ENCODE measurements at places on chromosomes 11 and 22. TPM values are rescaled to one million over a fixed set of nuclear protein-coding genes. Genes with fewer than 3 reads are reported as not detected.

The AHNAK gene
- 844 TPM for total RNA-seq

The RAB39A gene
- 3.3 TPM for total RNA-seq

The SUSD2 gene
- 10.6 TPM for total RNA-seq

The ZNRF3 gene
- 7.3 TPM for total RNA-seq

The GNAZ gene
- 11.9 TPM for total RNA-seq

The CCDC87 gene
- 2.0 TPM for total RNA-seq

The RFPL3 gene
- total RNA-seq: not detected

The DGCR6 gene
- 2.2 TPM for total RNA-seq

The TRIM51 gene
- total RNA-seq: not detected

The CNTN5 gene
- total RNA-seq: not detected

The ZBTB16 gene
- total RNA-seq: 0.21 TPM

The ART1 gene
- not detected for total RNA-seq

The C22orf39 gene
- 20.5 TPM for total RNA-seq

The SMIM38 gene
- 0.46 TPM for total RNA-seq

The GPR83 gene
- total RNA-seq: 0.05 TPM

The GSTT2B gene
- 6.5 TPM for total RNA-seq

The OVOL1 gene
- 0.23 TPM for total RNA-seq

The OR10A2 gene
- not detected for total RNA-seq

The CTTN gene
- total RNA-seq: 503 TPM

The OR52I1 gene
- total RNA-seq: not detected

The HTR3A gene
- total RNA-seq: 0.21 TPM

The TIRAP gene
- 19.3 TPM for total RNA-seq

The CENPM gene
- 39.8 TPM for total RNA-seq

The CHRNA10 gene
- total RNA-seq: 6.8 TPM

The MMP8 gene
- total RNA-seq: not detected

The CCDC116 gene
- total RNA-seq: not detected

The REXO2 gene
- 111 TPM for total RNA-seq

The CATSPERZ gene
- total RNA-seq: 0.64 TPM

The ARHGAP1 gene
- total RNA-seq: 43.5 TPM

The HIC2 gene
- total RNA-seq: 7.3 TPM

The FOXRED2 gene
- total RNA-seq: 37.7 TPM

The MRGPRX3 gene
- not detected for total RNA-seq

The MS4A1 gene
- 0.59 TPM for total RNA-seq

The KRTAP5-11 gene
- total RNA-seq: not detected

The MYO18B gene
- not detected for total RNA-seq

The KCNJ1 gene
- not detected for total RNA-seq

The AGBL2 gene
- 6.8 TPM for total RNA-seq

The SMTNL1 gene
- total RNA-seq: not detected

The GANAB gene
- 415 TPM for total RNA-seq

The OR51Q1 gene
- not detected for total RNA-seq

The SLC25A17 gene
- 28.9 TPM for total RNA-seq

The CCDC81 gene
- 0.49 TPM for total RNA-seq

The GP1BB gene
- 3.6 TPM for total RNA-seq

The ZP1 gene
- not detected for total RNA-seq

The GAB4 gene
- not detected for total RNA-seq

The MUC2 gene
- total RNA-seq: 0.08 TPM

The OSBPL5 gene
- 20.2 TPM for total RNA-seq

The ENTHD1 gene
- not detected for total RNA-seq

The MPZL2 gene
- total RNA-seq: 1.8 TPM

The OR10D3 gene
- total RNA-seq: not detected

The CYTH4 gene
- total RNA-seq: 1.3 TPM

The PLXNB2 gene
- 227 TPM for total RNA-seq

The SPDYC gene
- total RNA-seq: not detected

The IGLL1 gene
- not detected for total RNA-seq

The SGSM1 gene
- 1.6 TPM for total RNA-seq

The MS4A4A gene
- total RNA-seq: not detected

Data from Panc1 (cell line).